Sigmoid colon (tissue), 7 donors: ENCODE measurements at places on chromosomes 5 and 9. TPM values are rescaled to one million over a fixed set of nuclear protein-coding genes. Genes with fewer than 3 reads are reported as not detected.

The DDX4 gene
- total RNA-seq, result not detected

The FGF1 gene
- 2.0 TPM for total RNA-seq

The SPINK13 gene
- total RNA-seq, result 0.33 TPM

The HRH2 gene
- 2.5 TPM for total RNA-seq

The C9orf50 gene
- not detected for total RNA-seq

The SNX24 gene
- 8.2 TPM for total RNA-seq

DNA sequence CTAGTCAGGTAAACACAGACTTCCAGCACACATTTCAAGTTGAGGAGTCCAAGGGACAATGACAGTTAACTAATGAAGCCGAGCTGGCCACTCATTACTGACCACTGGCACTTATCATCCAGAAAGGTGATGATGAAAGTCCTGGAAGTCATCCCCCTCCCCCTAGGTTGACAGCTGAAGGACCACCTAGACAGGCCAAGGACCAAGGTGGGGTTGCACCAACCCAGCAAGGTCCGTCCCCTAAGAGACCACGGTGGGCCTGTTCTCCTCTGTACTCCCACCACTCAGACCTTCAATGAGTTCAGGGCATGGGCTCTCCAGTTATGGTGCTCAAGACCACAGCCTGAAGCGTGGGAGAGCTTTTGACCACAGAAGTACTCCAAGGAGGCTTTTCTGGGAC is 13.2 kb downstream of the P4HA2 start:
- peaks cover 38% of the 10 kb centered on the region for H3K4me1 ChIP-seq
- H3K36me3 ChIP-seq, result peaks cover 32% of the 10 kb centered on the region
- peak overlapping the region; percentile 89 for H3K27ac ChIP-seq
- H3K4me3 ChIP-seq, result no peak overlapping the region
- H3K27me3 ChIP-seq, result no peaks in the 10 kb centered on the region
- peak; percentile 60 for DNase-seq

- no peak for DNase-seq
- H3K27me3 ChIP-seq, result no peaks in the 10 kb centered on the region
- no peaks in the 10 kb centered on the region for H3K4me1 ChIP-seq
- no peaks in the 10 kb centered on the region for H3K36me3 ChIP-seq
These were observed 32.3 kb downstream of the ACOT12 start for GRCh38 chr5:81361600-81361999.

DNA sequence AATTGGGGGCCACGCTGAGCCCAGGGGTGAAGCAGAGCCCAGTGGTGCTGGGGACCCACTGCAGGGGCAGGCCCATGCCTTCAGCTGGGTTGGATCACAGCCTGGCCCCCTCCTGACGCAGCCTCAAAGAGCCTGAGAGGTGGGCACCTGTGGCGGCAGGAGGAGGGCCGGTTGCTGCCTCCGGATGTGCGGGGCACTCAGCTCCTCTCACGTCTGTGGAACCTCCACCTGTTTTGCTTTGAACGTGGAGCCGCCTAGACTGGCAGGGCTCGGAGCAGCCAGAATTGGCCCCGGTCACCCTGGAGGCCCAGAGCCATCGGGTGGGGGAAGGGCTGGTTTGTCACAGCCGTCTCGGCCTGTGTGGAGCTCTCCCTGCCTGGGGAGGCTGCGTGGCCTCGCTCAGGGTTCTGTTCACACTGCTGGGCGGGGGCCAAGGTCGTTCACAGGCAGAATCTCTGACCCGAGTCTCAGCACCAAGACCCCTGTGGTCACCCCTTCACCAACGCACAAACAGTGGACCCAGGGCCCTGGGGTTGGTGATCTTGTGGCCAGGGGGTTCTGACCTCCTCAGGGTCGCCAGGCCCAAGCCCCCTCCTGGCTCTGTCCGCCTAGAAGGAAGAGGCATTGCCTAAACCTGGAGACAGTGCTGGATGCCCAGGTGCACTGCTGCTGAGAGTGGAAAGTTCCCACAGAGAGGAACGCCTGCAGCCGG is 9.2 kb upstream of the SLC9A3 start:
- H3K36me3 ChIP-seq, result no peaks in the 10 kb centered on the region
- no peak overlapping the region for H3K27ac ChIP-seq
- H3K4me1 ChIP-seq, result no peaks in the 10 kb centered on the region
- H3K4me3 ChIP-seq, result no peak overlapping the region
- peaks cover 5% of the 10 kb centered on the region for H3K27me3 ChIP-seq
- no peak for DNase-seq

DNA sequence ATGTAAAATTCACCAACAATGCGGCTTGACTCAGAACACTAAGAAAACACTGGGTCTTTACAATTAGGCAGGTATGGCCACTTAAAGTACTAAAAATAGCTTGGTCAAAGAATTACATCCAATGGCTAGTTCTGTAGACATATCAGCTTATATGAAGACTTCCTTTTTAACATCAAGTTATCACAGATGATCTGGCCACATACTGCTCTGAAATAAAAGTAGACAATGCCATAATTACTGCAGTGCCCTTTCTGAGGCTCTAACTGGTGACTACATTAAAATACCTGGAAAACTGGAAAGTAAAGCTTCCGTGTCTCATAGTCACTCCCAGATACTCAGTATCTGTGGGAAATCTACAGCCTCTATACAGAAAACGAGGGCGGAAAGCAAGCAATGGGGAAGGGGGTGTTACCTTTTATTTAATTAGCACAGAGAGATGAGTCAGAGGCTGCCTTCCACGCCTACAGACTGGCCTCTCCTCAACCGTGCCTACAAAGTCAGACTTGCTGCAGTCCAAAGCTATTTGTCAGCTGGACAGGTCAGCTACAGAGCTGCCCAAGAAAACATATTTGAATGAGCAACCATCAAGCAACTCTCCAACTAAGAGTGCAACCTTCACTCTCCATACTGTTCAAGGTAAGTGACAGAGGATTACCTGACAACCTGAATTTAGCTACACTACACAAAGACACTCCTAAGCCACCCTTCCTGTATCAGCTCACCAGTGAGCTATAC is 8.7 kb downstream of the SERINC5 start:
- H3K36me3 ChIP-seq, result no peaks in the 10 kb centered on the region
- H3K27me3 ChIP-seq, result no peaks in the 10 kb centered on the region
- peak overlapping the region; percentile 54 for H3K27ac ChIP-seq
- DNase-seq, result peak; percentile 73
- peak overlapping the region; percentile 4 for H3K4me3 ChIP-seq

DNA sequence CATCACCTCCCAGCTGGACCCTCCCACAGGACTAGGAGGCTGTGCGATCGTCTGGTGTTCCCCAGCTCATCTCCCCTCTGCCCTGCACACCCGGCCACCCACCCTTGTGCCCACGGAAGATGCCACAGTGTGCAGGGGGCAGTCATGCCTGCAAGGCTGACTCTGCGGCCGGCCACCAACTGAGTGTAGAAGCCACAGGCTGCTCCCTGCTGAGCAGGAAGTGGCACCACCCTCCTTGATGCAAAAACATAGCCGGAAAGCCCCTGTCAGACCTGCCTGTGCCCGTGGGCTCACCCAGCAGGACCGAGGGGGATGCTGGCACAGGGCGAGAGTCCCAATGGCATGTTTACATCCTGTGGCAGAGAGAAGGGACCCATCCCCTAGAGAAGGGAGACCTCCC is 40.3 kb upstream of the SLC12A7 start:
- H3K4me1 ChIP-seq, result peaks cover 10% of the 10 kb centered on the region
- no peaks in the 10 kb centered on the region for H3K36me3 ChIP-seq

GRCh38 chr5:154084062-154084639 is 45.4 kb downstream of the MFAP3 start:
- DNase-seq, result no peak
- no peak overlapping the region for H3K4me3 ChIP-seq
- H3K27ac ChIP-seq, result no peak overlapping the region
- no peaks in the 10 kb centered on the region for H3K4me1 ChIP-seq
- H3K27me3 ChIP-seq, result no peaks in the 10 kb centered on the region

DNA sequence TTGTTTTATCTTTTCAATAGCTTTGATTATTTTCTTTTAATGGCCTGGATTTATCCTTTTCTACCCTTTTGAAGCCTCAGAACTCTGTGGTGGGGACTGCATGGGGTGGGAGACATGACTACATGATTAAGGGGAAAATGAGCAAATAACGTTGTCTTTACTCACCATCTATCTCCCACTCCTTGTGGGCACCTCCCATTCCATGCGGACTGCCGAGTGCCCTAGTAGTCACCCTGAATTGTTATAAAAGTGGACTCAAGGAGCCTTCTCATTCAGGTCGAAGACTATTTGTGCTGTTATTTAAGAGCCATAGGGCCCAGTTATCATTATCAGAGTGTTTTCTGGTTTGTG is 281.8 kb downstream of the MLLT3 start:
- no peak overlapping the region for H3K4me3 ChIP-seq
- DNase-seq, result no peak
- H3K36me3 ChIP-seq, result peaks cover under 1% of the 10 kb centered on the region
- H3K4me1 ChIP-seq, result peaks cover 10% of the 10 kb centered on the region
- no peak overlapping the region for H3K27ac ChIP-seq
- no peaks in the 10 kb centered on the region for H3K27me3 ChIP-seq

GRCh38 chr5:143174714-143175398 is 228.6 kb downstream of the NR3C1 start:
- no peaks in the 10 kb centered on the region for H3K36me3 ChIP-seq
- no peak overlapping the region for H3K27ac ChIP-seq
- H3K27me3 ChIP-seq, result no peaks in the 10 kb centered on the region
- peaks cover 5% of the 10 kb centered on the region for H3K4me1 ChIP-seq
- DNase-seq, result no peak

GRCh38 chr5:120140501-120140900 is 323.6 kb upstream of the PRR16 start:
- DNase-seq, result no peak
- H3K27ac ChIP-seq, result peak overlapping the region; percentile 55
- no peak overlapping the region for H3K4me3 ChIP-seq
- H3K4me1 ChIP-seq, result no peaks in the 10 kb centered on the region

DNA sequence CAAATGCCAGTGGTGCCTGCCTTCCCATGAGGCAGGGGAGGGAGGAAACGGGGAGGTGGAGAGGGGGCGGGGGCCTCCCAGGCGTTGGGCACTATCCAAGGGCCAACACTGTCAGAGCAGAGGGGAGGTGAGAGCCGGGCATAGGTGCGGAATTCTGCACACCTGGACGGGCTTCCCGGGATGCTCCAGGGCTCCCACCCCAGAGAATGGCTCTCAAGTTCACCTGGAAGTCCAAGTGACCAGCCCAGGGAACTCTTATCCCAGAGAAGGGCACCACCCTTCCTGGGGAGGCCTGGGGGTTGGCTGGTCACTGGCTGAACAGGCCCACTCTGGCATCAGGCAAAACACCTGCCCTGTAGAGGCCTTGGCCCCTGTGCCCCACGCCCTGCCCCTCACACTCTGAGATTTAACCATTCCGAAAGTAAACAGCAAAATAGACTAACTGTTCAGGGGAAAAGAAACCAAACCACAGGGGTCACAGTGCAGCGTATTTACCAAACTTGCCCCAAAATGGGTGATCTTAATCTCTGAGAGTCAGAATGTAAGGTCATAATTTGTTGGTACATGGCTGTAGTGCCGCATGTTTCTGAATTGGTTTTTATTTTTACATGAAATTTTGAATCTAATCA is 2.7 kb downstream of the CSF2 start:
- no peak overlapping the region for H3K4me3 ChIP-seq
- H3K27ac ChIP-seq, result no peak overlapping the region
- DNase-seq, result no peak
- no peaks in the 10 kb centered on the region for H3K36me3 ChIP-seq

GRCh38 chr5:169161022-169161680 is 139.8 kb downstream of the SLIT3 start:
- H3K36me3 ChIP-seq, result no peaks in the 10 kb centered on the region
- no peaks in the 10 kb centered on the region for H3K4me1 ChIP-seq
- H3K27me3 ChIP-seq, result no peaks in the 10 kb centered on the region
- peak overlapping the region; percentile 62 for H3K27ac ChIP-seq
- DNase-seq, result peak; percentile 82

DNA sequence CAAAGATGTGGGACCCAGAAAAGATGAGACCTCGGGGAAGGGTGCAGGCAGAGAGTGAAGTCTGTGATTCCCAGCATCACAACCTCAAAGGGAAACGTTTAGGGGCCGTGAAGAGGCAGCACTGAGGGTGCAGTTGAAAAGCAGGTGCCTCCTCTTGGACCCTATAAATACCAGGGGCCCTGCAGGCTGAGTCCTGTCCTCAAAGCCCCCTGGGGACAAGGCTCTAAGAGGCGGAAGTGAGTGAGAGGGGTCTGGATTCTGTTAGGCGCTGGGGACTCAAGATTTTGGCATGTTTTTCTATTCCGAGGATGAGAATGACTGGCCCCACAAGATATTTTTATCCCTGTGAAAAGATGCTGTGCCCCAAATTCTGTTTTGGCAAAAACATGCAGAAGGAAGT is 107.8 kb downstream of the THBS4 start:
- H3K27ac ChIP-seq, result no peak overlapping the region
- no peaks in the 10 kb centered on the region for H3K27me3 ChIP-seq
- peaks cover 27% of the 10 kb centered on the region for H3K4me1 ChIP-seq
- H3K36me3 ChIP-seq, result peaks cover 18% of the 10 kb centered on the region
- no peak for DNase-seq
- H3K4me3 ChIP-seq, result no peak overlapping the region

DNA sequence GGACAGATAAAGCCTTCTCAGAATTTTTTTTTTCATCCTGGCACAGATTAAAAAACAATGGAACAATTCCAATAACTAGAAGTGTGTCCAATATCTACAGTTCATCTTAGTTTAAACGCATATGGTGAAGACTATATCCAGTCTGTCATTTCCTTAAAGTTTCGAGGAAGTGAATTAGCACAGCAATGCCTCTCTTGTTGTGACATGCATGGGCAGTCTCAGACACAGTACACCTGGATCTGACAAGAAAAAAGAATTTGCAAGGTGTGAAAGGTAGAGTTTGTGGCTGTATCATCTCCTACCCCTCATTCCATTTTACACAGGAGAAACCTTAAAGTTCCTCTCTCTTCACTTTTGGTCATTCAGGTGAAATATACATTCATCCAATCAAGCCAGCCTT is 100.6 kb upstream of the ADAMTS19 start:
- H3K27ac ChIP-seq, result no peak overlapping the region
- H3K36me3 ChIP-seq, result no peaks in the 10 kb centered on the region
- no peaks in the 10 kb centered on the region for H3K4me1 ChIP-seq
- no peak overlapping the region for H3K4me3 ChIP-seq
- H3K27me3 ChIP-seq, result no peaks in the 10 kb centered on the region

GRCh38 chr9:37209431-37210386 is 89.3 kb downstream of the ZCCHC7 start:
- no peak for DNase-seq
- no peaks in the 10 kb centered on the region for H3K4me1 ChIP-seq
- H3K27ac ChIP-seq, result no peak overlapping the region
- H3K4me3 ChIP-seq, result no peak overlapping the region
- no peaks in the 10 kb centered on the region for H3K27me3 ChIP-seq
- peaks cover 5% of the 10 kb centered on the region for H3K36me3 ChIP-seq

GRCh38 chr5:37896159-37896558 is 56.3 kb upstream of the GDNF start:
- no peak overlapping the region for H3K27ac ChIP-seq
- peaks cover 18% of the 10 kb centered on the region for H3K4me1 ChIP-seq
- no peaks in the 10 kb centered on the region for H3K36me3 ChIP-seq
- no peak overlapping the region for H3K4me3 ChIP-seq
- no peaks in the 10 kb centered on the region for H3K27me3 ChIP-seq

DNA sequence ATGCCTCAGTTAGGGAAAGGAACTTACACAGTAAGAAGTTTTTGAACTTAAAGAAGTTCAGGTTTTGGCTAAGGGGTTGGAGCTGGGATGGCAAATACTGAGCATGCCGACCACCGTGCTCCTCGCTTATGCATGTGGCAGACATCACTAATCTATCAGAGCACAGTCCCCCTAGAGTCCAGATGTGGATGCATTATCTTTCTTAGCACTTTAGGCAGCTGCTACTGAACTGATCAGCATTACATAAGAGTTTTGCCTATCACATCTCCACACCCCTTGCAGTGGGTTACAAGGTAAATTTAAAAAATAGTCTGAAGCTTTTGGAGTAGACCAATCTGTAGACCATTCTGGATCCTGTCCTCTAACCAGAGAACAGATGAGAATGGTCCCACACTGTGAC is 22.4 kb downstream of the MACIR start:
- H3K27me3 ChIP-seq, result no peaks in the 10 kb centered on the region
- H3K4me3 ChIP-seq, result no peak overlapping the region
- H3K27ac ChIP-seq, result no peak overlapping the region
- no peaks in the 10 kb centered on the region for H3K4me1 ChIP-seq
